Endothelial cell (in vitro differentiated cells): ENCODE measurements at places on chromosomes 5 and 9. TPM values are rescaled to one million over a fixed set of nuclear protein-coding genes. Genes with fewer than 3 reads are reported as not detected.

GRCh38 chr5:98318386-98318785 lies 455.1 kb upstream of the RGMB start:
- no peaks in the 10 kb centered on the region for H3K27me3 ChIP-seq
- DNase-seq, result no peak
- peaks cover 3% of the 10 kb centered on the region for H3K4me1 ChIP-seq

OLFM1 gene
- 0.74 TPM for total RNA-seq

- H3K4me1 ChIP-seq, result no peaks in the 10 kb centered on the region
- H3K27ac ChIP-seq, result no peak overlapping the region
- H3K27me3 ChIP-seq, result peaks cover 2% of the 10 kb centered on the region
- H3K4me3 ChIP-seq, result no peak overlapping the region
- peaks cover 13% of the 10 kb centered on the region for H3K36me3 ChIP-seq
These were observed 100.4 kb downstream of the ZNF354C start for GRCh38 chr5:179160584-179160983.

GFI1B gene
- total RNA-seq, result not detected

TMEM215 gene
- total RNA-seq, result 0.18 TPM

TLX3 gene
- 0.23 TPM for total RNA-seq

DNA sequence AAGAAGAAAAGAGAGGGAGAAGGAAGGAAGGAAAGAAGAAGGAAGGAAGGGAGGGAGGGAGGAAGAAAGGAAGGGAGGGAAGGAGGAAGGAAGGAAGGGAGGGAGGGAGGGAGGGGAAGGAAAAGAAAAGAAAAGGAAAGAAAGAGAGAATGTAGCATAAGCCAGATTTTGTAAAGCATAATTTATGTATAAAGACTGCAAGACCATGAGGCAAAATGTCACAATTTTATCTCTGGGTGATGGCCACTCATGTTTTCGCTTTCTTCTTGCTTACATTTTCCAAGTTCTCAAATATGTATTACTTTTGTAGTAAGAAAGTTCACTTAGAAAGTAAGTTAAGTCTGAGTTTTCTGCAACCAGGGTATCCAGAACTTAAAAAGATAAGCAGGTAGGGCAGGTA lies 3.4 kb upstream of the RNF183 start:
- DNase-seq, result no peak
- no peaks in the 10 kb centered on the region for H3K36me3 ChIP-seq
- no peak overlapping the region for H3K4me3 ChIP-seq
- peaks cover 2% of the 10 kb centered on the region for H3K27me3 ChIP-seq
- no peaks in the 10 kb centered on the region for H3K4me1 ChIP-seq
- no peak overlapping the region for H3K27ac ChIP-seq

DNA sequence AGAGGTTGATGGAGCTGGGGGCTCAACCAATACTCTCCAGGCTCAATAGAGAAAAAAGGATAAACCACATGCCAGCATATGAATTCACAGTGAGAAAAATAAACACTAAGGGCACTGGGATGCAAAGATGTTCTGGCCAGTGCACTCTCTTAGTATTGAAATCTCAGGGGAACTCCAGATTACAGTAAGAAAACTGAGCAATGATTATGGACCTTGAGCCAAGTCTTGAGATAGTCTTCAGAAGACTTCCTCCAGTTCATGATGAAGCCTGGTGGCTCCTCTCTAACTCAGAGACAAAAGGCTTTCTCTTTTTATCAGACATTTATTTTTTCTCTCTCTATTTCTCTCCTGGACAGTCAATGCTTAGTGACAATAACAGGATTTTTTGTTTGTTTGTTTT lies 139.8 kb upstream of the SPEF2 start:
- H3K4me1 ChIP-seq, result no peaks in the 10 kb centered on the region
- no peak overlapping the region for H3K27ac ChIP-seq
- no peaks in the 10 kb centered on the region for H3K36me3 ChIP-seq
- no peak for DNase-seq

GRCh38 chr5:59218424-59219045 lies 635.7 kb downstream of the RAB3C start:
- no peak overlapping the region for H3K27ac ChIP-seq
- no peaks in the 10 kb centered on the region for H3K27me3 ChIP-seq
- no peaks in the 10 kb centered on the region for H3K4me1 ChIP-seq
- H3K4me3 ChIP-seq, result no peak overlapping the region
- DNase-seq, result no peak

SPATA31C2 gene
- total RNA-seq, result not detected

ROR2 gene
- 3.5 TPM for total RNA-seq

SPATA31C1 gene
- not detected for total RNA-seq

DNA sequence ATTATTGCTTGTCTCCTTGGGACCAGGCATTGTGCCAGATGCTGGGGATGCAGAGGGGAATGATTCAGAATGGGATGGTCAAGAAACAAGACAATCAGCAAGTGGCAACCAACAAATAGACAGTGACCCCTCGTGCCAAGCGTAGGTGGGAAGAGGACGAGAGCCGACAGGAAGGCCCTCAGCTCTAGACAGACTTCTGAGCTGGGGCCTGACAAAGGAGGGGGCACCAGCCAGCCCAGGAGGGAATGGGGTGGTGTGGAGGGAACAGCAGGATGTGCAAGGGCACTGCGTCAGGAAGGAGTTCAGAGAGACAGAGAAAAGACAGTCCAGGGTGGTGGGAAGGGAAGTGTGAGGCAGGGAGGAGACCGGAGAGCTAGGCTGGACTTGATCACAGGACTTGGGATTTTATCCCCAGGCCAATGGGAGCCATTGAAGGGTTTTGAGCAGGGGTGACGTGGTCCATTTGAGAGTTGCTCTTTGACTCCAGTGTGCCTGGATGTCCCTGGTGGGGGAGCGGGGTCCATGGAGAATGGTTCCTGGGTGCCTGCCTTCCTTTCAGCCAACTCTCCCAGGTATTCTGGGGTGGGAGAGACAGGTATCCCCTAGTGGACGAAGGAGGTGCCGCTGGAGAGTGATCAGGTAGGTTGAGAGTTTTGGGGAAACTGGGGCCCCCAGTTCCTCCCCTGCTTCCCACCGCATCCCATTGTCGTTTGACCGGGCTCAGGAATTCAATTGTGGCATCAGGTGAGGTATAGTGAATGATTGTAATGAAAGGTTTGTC lies 79.3 kb upstream of the ZNF618 start:
- no peak overlapping the region for H3K4me3 ChIP-seq
- H3K27ac ChIP-seq, result no peak overlapping the region
- peaks cover 3% of the 10 kb centered on the region for H3K4me1 ChIP-seq
- H3K27me3 ChIP-seq, result peaks cover 6% of the 10 kb centered on the region
- no peaks in the 10 kb centered on the region for H3K36me3 ChIP-seq

GRCh38 chr5:14035859-14036503 lies 91.5 kb upstream of the DNAH5 start:
- DNase-seq, result peak; percentile 13
- H3K27ac ChIP-seq, result peak overlapping the region; percentile 72

CKMT2 gene
- 0.18 TPM for total RNA-seq

CTXN3 gene
- total RNA-seq, result 5.4 TPM

IFNA2 gene
- not detected for total RNA-seq

DNA sequence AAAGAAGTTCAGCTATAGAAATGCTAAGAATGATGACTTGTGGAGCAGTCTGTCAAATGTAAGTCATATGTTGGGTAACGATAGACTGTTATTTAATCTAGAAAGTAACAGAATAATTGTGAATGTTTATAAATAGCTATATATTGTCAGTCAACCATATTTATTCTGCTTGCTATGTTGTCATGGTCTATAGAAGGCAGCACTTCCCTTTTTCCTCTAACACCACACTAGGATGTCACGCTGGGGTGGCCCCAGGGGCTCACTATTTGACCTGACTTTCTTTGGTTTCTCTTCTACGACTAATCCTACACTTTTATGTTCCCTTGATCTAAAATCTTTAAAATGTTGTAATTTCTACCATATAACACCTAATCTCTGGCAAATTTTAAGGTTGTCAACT lies 20.5 kb downstream of the ERAP2 start:
- H3K27me3 ChIP-seq, result no peaks in the 10 kb centered on the region
- no peaks in the 10 kb centered on the region for H3K36me3 ChIP-seq
- H3K4me3 ChIP-seq, result no peak overlapping the region
- DNase-seq, result no peak
- no peak overlapping the region for H3K27ac ChIP-seq

- peak overlapping the region; percentile 60 for H3K4me3 ChIP-seq
- peak overlapping the region; percentile 68 for H3K27ac ChIP-seq
- no peaks in the 10 kb centered on the region for H3K27me3 ChIP-seq
- peaks cover 39% of the 10 kb centered on the region for H3K4me1 ChIP-seq
These were observed 265.3 kb downstream of the MLLT3 start for GRCh38 chr9:20357037-20357432.
